ENCODE measurements at places on chromosomes 16 and 17. TPM values are rescaled to one million over a fixed set of nuclear protein-coding genes. Genes with fewer than 3 reads are reported as not detected.

Gene SLC16A6
- polyA plus RNA-seq, result 12.3 TPM

Gene ZP2
- not detected for polyA plus RNA-seq

Gene ANKS4B
- not detected for polyA plus RNA-seq

Gene TEX19
- 0.05 TPM for polyA plus RNA-seq

Gene PIPOX
- polyA plus RNA-seq, result 0.30 TPM

Gene ZNF469
- 0.11 TPM for polyA plus RNA-seq

DNA sequence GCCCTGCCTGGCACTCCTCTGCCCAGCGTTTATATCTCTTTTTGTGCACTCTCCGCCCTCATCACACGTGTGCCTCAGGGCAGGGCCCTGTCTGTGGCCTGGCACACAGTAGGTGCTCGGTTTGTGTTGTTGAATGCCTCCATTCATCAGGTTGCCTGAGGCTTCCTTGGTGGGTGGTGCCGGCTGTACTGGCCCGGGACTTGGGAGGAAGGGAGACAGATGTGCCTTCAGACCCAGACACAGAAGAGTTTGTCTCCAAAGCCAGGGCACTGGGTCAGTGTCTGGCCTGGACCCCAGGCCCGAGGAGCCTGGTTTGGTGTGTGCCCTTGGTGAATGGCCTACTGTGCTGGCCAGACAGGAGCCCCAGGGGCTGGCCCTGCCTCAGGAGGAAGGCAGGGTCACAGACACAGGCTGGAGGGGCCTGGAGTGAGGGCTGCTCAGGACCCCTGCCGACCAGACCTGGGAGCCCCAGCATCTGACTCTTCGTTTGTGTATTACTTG is 71.6 kb downstream of the RAI1 start:
- peak overlapping the region; percentile 71 for H3K4me3 ChIP-seq
- H3K27ac ChIP-seq, result peak overlapping the region; percentile 84
- peaks cover 55% of the 10 kb centered on the region for H3K4me1 ChIP-seq
- H3K36me3 ChIP-seq, result no peaks in the 10 kb centered on the region
- no peak for DNase-seq

DNA sequence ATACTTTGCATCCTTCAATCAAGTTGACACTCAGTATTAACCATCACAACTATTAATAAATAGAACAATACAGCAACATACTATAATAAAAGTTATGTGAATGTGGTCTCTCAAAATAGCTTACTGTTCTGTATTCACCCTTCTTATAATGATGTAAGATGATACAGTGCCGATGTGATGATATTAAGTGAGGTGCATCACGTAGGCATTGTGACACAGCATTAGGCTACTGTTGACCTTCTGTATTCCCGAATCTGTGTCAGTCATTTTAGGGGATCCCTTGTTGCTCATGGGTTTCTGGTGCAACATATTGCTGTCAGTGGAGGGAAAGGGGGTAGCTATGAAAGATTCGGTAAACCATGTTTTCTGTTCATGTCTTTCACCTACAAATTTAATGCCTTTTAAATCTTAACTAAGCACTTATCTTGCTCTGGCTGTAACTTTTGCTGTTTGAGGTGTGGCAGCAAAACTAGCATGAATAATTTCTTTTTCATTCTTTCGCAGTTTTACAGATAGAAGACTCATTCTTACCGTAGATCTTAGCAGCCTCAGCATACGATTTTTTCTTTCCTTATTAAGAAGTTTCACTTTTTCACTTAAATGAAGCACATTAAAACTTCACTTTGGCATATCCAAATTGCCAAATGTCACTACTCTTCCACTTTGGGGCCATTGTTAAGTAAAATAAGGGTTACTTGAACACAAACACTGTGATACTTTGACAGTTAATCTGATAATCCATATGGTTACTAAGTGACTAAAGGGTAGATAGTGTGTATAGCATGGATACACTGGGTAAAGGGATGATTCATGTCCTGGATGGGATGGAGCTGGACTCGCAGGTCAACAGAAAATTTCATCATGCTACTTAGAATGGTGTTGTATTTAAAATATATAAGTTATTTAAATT is 29.6 kb downstream of the NFAT5 start:
- H3K4me3 ChIP-seq, result no peak overlapping the region
- H3K4me1 ChIP-seq, result peaks cover 7% of the 10 kb centered on the region
- no peaks in the 10 kb centered on the region for H3K36me3 ChIP-seq
- no peaks in the 10 kb centered on the region for H3K27me3 ChIP-seq
- no peak overlapping the region for H3K27ac ChIP-seq

DNA sequence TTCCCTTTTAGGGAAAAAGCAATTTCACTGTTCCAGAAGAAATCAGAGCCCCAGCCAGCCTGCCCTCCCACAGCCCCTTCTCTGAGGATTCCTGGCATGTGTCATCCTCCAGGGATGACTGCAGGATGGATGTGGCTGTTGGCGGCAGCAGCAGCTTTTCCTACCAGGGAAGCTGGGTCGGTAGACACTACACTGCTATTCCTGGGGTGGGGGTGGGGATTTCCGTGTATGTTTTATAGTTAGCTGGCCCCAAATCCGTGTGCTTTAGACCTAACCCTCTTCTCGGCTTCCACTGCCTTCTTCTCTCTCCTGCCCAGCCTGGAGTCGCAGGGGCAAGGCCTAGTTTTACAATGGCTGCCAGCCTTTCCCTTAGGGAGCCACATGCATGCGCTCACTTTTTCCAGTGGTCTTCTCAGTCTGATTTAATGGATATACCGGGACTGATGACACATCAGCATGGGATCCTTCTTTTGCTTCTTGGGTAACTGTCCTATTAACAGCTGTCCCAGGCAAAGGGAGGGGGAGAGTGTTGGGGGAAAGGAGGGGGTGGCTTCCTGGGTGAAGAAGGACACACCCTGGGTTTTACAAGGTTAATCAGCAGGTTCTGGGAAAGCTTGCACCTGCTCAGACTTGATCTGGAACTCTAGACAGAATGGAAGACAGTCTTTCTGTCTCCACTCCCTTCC is 2.7 kb upstream of the NFE2L1 start:
- no peak for DNase-seq
- no peaks in the 10 kb centered on the region for H3K27me3 ChIP-seq
- no peak overlapping the region for H3K4me3 ChIP-seq
- H3K4me1 ChIP-seq, result peaks cover 24% of the 10 kb centered on the region

DNA sequence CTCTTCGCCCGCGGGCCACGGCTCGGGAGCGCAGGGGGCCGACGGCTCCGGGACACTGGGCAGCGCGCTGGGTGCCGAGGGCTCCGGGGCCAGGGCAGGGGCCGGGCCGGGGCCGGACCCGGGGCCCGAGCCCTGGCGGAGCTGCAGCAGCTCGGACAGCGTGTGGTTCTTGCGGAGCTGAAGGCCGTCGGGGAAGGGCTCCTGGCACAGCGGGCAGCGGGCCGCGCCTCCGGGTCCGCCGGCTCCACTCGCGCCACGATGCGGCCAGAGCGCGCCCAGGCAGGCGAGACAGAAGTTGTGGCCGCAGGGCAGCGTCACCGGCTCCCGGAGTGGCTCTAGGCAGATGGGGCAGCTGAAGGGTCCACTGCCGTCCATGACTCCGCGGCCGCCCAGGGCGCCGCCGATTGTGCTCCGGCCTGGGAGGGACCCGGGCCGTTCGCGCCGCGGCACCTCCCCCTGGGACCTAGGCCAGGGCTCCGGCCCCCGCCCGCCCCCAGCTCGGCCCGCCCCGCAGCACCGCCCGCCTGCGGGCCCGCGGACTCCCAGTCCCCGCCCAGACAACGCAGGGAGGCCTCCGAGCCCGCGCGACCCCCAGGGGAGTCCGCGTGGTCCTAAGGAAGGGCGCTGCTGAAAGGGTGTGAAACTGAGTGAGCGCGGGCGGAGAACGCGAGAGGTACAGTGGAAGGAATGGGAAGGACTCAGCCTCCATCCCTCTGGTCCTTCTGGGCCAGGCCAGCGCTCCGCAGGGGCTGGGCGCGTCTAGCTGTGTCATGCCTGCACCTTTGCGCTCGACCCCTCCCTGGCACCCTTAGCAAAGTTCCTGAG is at the start of gene TRIM47:
Gene TRIM47, minus strand, starts transcription at position 408 of the 825 bp plus-strand sequence. Its CDS starts 33 bp downstream, at position 375.
- peaks cover 27% of the 10 kb centered on the region for H3K4me1 ChIP-seq
- no peaks in the 10 kb centered on the region for H3K36me3 ChIP-seq
- H3K27me3 ChIP-seq, result peaks cover 16% of the 10 kb centered on the region

- DNase-seq, result peak; percentile 66
- H3K27ac ChIP-seq, result no peak overlapping the region
- H3K36me3 ChIP-seq, result no peaks in the 10 kb centered on the region
- H3K4me1 ChIP-seq, result peaks cover 38% of the 10 kb centered on the region
- no peak overlapping the region for H3K4me3 ChIP-seq
- H3K27me3 ChIP-seq, result peaks cover 100% of the 10 kb centered on the region
Observed at GRCh38 chr17:48593840-48594537, 410 bp upstream of the HOXB5 start.

GRCh38 chr17:82781894-82782274 is 30.0 kb downstream of the TBCD start:
- H3K27me3 ChIP-seq, result no peaks in the 10 kb centered on the region
- H3K27ac ChIP-seq, result no peak overlapping the region
- H3K4me3 ChIP-seq, result no peak overlapping the region
- peaks cover 10% of the 10 kb centered on the region for H3K4me1 ChIP-seq

GRCh38 chr16:22734368-22734767 is 79.6 kb upstream of the HS3ST2 start:
- H3K4me1 ChIP-seq, result no peaks in the 10 kb centered on the region
- no peak overlapping the region for H3K27ac ChIP-seq
- H3K27me3 ChIP-seq, result peaks cover 2% of the 10 kb centered on the region
- no peaks in the 10 kb centered on the region for H3K36me3 ChIP-seq

GRCh38 chr17:6496116-6496481 is 51.8 kb downstream of the PIMREG start:
- no peaks in the 10 kb centered on the region for H3K36me3 ChIP-seq
- H3K27me3 ChIP-seq, result no peaks in the 10 kb centered on the region
- H3K4me3 ChIP-seq, result no peak overlapping the region
- no peaks in the 10 kb centered on the region for H3K4me1 ChIP-seq

DNA sequence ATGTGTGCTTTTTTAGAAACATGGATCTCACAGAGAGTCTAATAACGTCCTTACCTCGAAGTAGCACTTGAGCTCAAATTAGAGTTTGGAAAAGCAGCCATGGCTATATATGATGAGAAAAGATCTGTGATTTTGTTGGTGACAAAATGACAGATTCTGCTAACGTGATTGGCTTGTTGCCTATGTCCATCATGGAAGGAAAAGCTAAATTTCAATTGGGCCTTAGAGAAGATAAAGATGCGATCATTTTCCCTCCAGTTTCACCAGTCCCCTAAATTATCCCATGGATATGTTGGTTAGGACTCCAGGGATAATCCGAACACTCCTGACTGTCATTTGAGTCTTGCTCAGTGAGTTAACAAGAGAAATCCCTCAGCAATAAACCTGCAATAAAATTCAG is 175.8 kb downstream of the C16orf95 start:
- H3K36me3 ChIP-seq, result no peaks in the 10 kb centered on the region
- no peaks in the 10 kb centered on the region for H3K27me3 ChIP-seq
- H3K4me3 ChIP-seq, result no peak overlapping the region
- H3K27ac ChIP-seq, result no peak overlapping the region
- no peak for DNase-seq
- no peaks in the 10 kb centered on the region for H3K4me1 ChIP-seq

DNA sequence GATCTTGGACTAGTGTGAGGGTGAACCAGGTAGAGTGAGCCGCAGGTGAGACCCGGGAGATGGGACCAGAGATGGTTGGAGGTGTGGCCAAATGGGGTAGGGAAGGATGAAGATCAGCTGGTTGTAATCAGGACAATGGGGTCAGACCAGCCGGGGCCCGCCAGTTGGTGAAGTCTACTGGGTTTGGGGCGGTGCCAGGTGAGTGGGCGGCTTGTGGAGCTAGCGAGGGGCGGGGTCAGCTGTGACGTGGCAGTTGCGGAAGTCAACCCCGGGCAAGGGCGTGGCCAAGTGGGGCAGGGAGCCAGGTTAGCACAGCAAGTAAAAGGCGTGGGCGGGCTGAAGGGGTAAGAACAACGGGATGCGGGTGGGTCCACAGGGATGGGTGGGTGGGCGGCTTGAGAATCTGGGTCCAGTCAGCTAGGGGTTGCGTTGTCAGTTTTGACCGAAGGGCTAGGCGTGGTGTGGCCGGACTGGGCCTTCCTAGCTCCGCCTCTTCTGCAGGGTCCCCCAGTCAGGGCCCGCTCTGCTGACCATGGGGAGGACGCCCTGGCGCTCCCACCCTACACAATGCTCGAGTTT is 25.5 kb upstream of the ALKBH5 start:
- no peaks in the 10 kb centered on the region for H3K27me3 ChIP-seq
- H3K36me3 ChIP-seq, result no peaks in the 10 kb centered on the region
- peaks cover 13% of the 10 kb centered on the region for H3K4me1 ChIP-seq
- H3K4me3 ChIP-seq, result peak overlapping the region; percentile 37
- peak; percentile 89 for DNase-seq
- no peak overlapping the region for H3K27ac ChIP-seq

GRCh38 chr16:87548046-87548445 is 54.3 kb upstream of the JPH3 start:
- no peak overlapping the region for H3K27ac ChIP-seq
- no peaks in the 10 kb centered on the region for H3K36me3 ChIP-seq
- no peaks in the 10 kb centered on the region for H3K27me3 ChIP-seq
- DNase-seq, result no peak
- no peak overlapping the region for H3K4me3 ChIP-seq
- peaks cover 6% of the 10 kb centered on the region for H3K4me1 ChIP-seq

- no peak overlapping the region for H3K27ac ChIP-seq
- H3K4me1 ChIP-seq, result no peaks in the 10 kb centered on the region
- DNase-seq, result no peak
- no peak overlapping the region for H3K4me3 ChIP-seq
- H3K36me3 ChIP-seq, result no peaks in the 10 kb centered on the region
Observed at GRCh38 chr17:34658811-34659560, 79.6 kb downstream of the TMEM132E start.

GRCh38 chr16:19127205-19127604 is 13.4 kb downstream of the ITPRIPL2 start:
- H3K36me3 ChIP-seq, result no peaks in the 10 kb centered on the region
- no peaks in the 10 kb centered on the region for H3K27me3 ChIP-seq
- no peak overlapping the region for H3K27ac ChIP-seq
- DNase-seq, result no peak
- no peak overlapping the region for H3K4me3 ChIP-seq
- H3K4me1 ChIP-seq, result peaks cover 47% of the 10 kb centered on the region

DNA sequence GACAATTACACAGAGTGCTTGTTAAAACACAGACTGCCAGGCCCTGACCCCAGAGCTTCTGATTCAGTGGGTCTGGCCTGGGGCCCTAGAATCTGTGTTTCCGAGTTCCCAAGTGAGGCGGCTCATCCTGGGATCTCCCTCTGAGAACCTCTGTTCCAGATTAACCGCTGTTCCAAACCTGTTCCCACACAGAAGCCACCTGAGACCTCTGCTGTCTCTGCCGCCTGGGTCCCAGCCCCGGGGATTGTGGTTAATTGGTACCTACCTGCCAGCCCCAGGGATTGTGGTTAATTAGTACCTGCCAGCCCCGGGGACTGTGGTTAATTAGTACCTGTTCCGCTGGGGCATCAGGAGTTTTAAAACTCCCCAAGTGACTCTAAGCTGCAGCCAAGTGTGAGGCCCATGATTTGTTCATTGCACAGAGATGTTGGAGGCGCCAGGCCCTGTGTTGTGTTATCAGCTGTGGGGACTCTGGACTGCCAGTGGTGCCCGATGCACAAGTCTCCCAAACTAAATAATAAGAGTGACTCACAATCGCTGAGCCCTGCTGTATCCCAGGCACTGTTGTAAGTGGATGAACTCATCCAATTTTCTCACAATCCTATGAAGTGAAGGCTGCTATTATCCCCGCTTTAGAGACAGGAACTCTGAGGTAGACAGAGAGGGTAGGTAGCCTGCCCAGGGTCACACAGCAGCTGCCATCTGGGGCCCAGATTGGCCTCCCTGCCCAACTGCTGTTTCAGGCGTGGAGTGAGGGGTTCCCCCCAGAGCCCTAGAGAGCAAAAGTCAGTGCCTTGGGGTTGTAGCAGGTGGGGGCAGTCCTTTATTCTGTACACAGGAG is 219.7 kb downstream of the IRF8 start:
- H3K4me3 ChIP-seq, result no peak overlapping the region
- H3K4me1 ChIP-seq, result no peaks in the 10 kb centered on the region
- H3K27me3 ChIP-seq, result no peaks in the 10 kb centered on the region
- H3K36me3 ChIP-seq, result no peaks in the 10 kb centered on the region

Data from CD14-positive monocyte (primary cell).